ENCODE measurements at places on chromosomes 2 and 18. TPM values are rescaled to one million over a fixed set of nuclear protein-coding genes. Genes with fewer than 3 reads are reported as not detected.

DNA sequence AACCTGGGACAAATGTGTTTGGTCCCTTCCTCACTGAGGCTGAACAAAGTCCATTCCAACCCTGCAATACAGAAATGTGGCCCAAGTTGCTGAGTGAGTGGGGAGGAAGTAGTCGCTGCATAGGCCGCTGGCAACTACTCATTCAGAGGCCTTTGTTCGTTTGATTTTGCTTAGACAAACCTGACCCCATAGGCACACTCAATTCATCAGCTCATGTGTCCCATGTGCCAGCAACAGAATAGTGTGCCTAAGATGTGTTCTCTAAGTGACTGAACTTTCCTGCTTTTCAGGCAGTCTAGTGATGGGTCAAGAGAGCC lies 23.0 kb downstream of the PTPN18 start:
- no peak for DNase-seq

GRCh38 chr2:156903335-156903734 lies 354.2 kb upstream of the GALNT5 start:
- peak; percentile 27 for DNase-seq

The COBLL1 gene
- 5.1 TPM for total RNA-seq

GRCh38 chr2:239378021-239378917 lies 22.6 kb downstream of the HDAC4 start:
- no peak for DNase-seq

The HOXD3 gene
- not detected for total RNA-seq

The DOCK10 gene
- 26.3 TPM for total RNA-seq
